ENCODE measurements at places on chromosomes 1 and 21.

- no peak for DNase-seq
Measured at GRCh38 chr1:41448821-41449220, 35.7 kb downstream of the EDN2 start.

GRCh38 chr21:37771181-37771580 lies 145.1 kb downstream of the KCNJ6 start:
- DNase-seq: no peak

DNA sequence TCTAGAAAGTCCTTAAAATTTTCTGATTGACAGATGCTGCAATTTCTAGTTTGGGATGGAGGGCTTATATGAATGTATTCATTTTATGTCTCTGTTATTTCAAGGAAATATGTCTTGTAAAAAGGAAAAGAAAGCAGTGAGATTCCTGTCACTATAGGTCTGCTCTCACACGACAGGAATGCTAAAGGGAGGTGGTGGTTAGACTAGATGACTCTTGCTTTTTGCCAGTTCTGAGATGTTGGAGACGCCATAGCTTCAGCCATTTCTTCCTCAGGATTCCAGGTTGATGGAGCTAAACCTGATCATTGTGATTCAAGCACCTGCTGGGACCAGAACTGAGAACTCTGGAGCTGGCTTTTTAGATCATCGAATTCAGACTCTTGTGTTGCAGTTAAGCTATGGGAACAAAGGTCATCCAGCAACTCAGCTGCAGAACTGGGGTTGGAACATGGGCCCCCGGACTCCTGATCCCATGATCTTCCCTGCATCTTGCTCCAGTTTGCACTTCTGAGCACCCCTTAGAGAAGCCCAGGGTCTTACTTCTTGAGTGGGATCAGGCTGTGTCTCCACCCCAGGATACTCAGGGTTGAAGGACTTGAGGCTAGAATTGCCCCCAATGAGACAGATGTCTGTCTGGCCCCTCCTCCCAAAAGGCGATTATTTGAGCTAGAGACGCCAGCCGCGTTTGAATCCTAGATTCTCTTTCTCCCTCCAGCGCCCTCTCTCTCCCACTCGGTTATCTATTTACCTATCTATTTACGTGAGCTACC lies 46.7 kb upstream of the FOXO6 start:
- DNase-seq: no peak

DNA sequence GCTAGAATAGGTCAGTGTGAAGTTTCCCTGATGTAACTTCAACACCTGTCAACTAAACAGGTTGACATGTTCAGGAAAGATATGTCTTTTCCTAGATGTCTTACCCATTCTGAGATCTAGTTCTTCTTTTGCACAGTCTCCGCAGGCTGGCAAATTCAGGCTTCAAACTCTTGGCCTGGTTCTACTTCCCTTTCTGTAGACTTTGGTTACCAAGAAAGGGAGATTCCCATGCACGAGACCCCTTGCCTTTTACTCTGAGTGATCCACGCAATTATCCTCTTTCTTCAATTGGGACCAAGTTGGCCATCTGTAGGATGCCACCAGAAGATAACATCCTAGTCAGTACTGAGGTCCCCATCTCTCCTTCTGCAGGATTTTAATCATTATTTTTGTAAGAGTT lies 2.0 kb downstream of the CFAP45 start:
- no peak for DNase-seq

- no peak for DNase-seq
Measured at GRCh38 chr1:184044603-184045376, 6.7 kb upstream of the TSEN15 start.

DNA sequence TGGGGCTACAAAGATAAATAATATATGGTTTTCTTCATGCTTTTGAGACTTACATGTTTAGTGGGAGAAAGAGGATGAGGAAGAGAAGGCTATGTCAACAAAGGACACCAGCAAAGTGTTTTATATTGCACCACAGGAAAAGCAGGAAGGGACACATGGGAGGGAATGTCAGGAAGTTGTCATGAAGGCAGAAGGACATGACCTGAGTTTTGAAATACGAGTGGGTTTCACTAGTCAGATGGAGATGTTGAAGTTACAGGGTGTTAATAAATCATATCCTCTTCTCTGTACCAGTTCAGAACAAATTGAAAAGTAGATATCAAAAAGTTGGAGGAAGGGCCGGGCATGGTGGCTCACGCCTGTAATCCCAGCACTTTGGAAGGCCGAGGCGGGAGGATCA lies 18.2 kb upstream of the AGO1 start:
- no peak for DNase-seq

DNA sequence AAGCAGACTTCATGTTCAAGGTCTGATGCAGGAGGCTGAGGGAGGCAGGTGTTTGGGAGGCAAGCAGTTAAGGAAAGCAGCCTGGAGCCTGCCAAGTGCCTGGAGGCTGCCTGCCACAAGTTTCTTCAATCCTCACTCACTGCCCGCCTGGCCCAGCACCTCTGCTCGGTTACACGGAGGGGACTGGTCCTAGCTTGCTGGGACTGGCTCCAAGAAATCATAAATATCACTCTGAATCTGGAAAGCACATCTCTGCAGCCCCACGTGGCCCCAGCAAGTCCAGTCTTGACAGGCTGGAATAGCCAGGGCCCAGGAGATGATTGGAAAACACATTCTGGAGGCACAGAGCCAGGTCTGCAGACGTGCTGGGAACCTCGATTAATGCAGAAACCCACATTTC lies 83.9 kb downstream of the BCAR3 start:
- DNase-seq: no peak

DNA sequence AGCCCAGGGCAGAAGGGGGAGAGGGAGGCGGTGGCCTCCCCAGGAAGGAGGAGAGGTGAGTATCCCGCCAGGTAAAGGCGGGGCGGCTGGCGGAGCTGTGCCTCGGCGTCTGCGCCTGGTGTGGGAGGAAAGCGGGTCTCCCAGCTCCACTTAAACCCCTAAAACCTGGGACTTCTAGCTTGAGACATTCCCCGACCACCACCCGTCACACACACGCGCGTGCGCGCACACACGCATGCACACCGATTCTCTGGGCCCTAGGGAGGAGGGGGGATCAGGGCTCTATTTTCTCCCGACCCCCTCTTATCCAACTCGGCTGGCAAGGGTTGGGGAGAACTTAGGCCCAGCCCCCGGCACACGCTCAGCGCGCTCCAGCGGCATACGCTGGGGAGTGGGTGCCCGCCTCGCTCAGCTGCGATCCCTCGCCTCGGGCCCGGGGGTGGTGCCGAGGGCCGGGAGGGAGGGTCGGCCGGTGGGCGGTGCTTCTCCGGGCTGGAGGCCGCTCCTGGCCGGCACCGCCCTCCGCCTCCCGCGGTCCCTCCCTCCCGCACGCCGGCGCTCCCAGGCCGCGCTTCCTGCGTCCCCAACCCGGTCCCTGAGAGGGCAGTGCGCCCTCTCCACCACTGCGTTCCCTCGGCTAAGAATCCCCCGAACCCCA lies at the start of gene TMEM51:
TSS of gene TMEM51 (plus strand) at position 564 of the 658 bp plus-strand sequence. CDS start 61,341 bp downstream, outside the sequence.
- no peak for DNase-seq

- no peak for DNase-seq
Measured at GRCh38 chr1:243343970-243344937, 88.4 kb downstream of the SDCCAG8 start.

GRCh38 chr1:155076371-155076770 lies 2.3 kb upstream of the EFNA3 start:
- no peak for DNase-seq
